ENCODE measurements at places on chromosomes 12 and 14.
A peak's percentile ranks its signal among the peaks of the same experiment; 100 is the strongest.

DNA sequence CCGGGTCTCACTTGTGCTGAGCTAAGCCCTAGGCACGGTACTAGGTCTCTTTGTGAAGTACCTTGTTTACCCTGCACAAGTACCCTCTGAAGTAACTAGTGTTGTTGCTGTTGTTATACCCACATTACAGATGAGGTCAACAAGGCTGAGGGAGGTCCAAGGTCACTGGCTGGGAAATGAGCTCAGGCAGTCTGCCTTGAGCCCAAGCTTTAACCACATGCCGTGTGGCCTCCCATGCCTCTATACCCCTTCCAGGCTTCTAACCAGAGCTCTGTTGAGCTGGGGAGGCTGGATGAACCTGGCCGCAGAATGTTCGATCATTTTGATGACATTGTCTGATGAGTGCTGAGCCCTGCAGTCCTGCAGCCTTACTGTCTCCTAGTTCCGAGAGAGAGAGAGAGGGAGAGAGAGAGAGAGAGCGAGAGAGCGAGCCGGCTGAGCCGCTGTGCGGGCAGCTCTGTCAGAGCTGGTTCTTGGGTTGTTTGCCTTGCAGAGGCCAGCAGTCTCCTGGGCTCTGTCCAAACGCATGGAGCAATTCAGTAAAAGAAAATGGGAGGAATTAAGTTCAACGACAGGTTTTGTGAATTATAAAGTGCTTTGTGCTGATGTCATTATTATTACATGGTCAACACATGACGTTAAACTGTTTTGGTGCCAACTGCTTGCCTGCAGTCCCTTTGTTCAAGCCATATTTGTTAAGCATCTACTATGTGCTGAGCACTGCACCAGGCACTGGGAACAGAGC lies 13.1 kb downstream of the JDP2 start:
- DNase-seq = no peak

GRCh38 chr12:72031066-72031465 lies 92.4 kb downstream of the TPH2 start:
- no peak for DNase-seq

GRCh38 chr12:570921-571794 lies 92.1 kb downstream of the NINJ2 start:
- DNase-seq = no peak

DNA sequence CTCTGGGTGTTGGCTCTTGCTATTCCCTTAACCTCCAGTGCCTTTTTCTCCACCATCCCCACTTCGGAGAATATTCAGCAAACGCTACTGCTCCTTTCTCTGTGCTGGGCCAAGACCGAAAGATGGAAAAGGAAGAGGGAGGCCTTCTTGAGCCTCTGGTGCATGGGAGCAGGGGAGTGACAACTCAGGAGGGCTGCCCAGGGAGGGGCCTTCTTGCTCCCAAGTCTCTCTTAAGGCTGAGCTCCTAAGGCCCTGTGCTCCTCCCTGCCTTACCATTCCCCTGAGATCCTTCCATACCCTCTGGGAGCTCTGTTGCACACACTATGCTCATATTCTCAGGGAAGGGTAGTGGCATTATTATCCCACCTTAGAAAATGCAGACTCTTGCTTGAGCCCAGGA lies 34.9 kb downstream of the SH2B3 start:
- DNase-seq = no peak

- peak; percentile 54 for DNase-seq
These were observed 26.1 kb upstream of the RTRAF start for GRCh38 chr14:51963286-51963685.

GRCh38 chr14:104320611-104321086 lies 182.3 kb downstream of the KIF26A start:
- no peak for DNase-seq

DNA sequence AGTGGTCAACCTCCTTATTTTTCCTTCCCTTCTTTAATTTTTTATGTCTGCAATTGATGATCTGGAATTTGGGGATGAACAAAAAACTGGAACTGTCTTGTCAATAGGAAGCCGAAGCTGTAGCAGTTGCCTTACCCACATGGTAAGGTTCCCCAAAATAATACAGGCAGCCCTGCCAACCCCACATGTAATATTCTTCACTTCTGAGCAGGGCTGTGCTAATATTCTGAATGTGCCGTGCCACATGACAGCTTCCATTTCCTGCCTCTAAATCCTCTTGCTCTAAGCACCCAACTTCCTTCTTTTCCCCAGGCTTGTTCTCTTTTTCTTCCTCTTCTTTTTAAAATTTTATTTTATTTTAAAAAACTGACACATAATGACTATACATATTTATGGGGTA lies 39.6 kb downstream of the GPATCH2L start:
- DNase-seq = peak; percentile 24

- no peak for DNase-seq
These were observed 179.6 kb downstream of the ADGRD1 start for GRCh38 chr12:131133015-131133905.

DNA sequence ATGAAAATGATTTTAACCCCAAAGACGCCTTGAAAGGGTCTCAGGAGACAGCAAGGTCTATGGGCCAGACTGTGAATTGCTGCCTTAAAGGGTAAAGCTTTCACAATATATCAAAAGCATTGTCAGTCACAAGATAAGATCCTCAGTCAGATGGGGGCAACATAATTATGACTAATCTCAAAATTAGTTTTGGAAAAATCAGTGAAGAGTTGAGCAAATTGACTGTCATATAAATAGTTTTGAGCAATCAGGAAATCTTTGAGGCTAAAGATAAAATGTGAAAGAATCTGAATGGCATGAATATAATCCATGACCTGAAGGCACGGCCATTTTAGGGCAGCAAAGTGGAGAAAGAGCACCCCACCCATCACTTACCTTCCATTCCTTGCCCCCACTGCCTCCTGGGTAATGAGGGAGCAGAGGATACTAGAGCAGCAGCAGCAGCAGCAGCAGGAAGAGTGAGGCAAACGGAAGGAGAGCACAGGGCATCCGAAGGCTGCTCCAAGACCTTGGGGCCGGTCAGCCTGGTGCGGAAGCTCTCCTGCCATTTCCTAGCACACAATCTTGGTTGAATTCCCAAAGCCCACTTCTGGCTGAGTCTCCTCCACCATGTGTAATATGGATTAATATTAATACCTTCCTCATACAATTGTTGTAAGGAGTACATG lies 7.0 kb downstream of the STON2 start:
- DNase-seq = no peak

DNA sequence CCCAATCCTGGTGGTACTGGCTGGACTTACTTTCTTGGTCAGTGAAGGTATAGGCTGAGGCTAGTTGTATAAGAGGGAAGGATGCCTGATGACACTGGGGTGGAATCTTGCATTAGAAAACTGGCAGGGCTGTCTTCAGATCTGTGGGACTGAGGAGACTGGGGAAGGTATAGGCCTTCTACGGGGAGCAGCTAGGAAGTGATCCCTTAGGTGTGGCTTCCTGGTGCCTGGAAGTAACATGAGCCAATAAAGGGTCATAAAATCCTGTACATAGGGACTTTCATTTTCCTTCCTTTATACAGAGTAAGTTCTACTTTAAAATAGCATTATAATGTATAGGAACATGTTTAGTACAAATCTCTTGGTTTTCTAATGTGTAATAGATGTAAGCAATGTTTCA lies 716.8 kb downstream of the LRFN5 start:
- DNase-seq = no peak

- DNase-seq = no peak
These were observed 3.1 kb downstream of the SH2B3 start for GRCh38 chr12:111408686-111409402.

GRCh38 chr12:15979096-15980092 lies 68.3 kb downstream of the DERA start:
- no peak for DNase-seq

DNA sequence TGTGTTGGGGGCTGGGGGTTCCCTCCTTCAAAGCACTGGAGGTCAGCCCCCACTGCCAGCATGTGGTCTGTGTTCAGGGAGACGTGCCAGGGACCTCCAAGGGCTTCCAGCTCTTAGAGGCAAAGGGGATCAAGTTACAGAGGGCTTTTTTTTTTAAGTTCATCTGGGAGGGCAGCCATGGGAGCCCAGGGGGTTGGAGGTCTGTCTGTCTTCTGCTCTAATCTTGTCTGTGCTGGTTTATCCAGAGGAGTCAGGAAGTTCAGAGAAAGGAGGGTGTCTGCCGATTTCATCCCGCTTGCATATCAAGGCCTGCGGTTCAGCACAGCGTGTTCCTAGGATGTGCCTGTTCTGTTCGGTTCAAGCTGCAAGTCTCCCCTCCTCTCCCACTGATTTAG lies 72.2 kb downstream of the TMEM132C start:
- DNase-seq = no peak

- DNase-seq = no peak
These were observed 824 bp downstream of the OAS1 start for GRCh38 chr12:112907415-112908157.

GRCh38 chr14:91420686-91421085 lies 3.1 kb upstream of the CCDC88C start:
- no peak for DNase-seq

GRCh38 chr14:104938436-104938835 lies 13.8 kb downstream of the PLD4 start:
- DNase-seq = no peak

GRCh38 chr12:5871741-5872140 lies 73.3 kb downstream of the ANO2 start:
- DNase-seq = no peak

DNA sequence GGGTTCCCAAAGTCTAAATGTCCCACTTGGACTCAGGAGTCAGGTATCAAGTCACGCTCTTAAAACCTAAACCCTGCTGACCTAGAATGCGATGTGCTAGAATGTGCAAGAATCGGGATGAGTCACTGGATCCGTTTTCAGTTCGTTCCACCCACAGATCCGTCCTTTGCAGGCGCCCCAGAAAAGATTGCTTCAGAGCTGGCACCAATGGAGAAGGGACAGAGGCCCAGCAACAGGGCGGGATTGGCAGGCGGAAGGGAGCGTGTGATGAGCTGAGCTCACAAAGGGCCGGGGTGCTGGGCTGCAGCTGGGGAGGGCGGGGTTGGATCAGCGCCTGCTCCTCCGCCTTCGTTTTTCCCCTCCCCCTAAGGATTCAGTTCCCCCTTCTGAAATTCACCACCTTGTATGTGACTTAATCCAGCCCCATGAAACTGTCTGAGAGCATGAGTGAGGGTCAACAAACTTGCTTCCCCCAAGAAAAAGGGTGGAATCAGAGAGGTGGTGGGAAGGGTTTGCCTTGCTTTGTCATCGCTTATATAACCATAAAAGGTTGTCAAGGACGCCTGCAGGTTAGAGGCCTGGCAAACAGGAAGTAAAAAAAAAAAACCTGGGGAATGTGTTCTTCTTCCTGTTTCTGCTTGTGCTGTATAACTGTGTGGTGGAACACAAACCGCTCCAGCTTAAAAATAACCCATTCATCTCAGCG lies 2.8 kb upstream of the UBC start:
- DNase-seq = peak; percentile 97

DNA sequence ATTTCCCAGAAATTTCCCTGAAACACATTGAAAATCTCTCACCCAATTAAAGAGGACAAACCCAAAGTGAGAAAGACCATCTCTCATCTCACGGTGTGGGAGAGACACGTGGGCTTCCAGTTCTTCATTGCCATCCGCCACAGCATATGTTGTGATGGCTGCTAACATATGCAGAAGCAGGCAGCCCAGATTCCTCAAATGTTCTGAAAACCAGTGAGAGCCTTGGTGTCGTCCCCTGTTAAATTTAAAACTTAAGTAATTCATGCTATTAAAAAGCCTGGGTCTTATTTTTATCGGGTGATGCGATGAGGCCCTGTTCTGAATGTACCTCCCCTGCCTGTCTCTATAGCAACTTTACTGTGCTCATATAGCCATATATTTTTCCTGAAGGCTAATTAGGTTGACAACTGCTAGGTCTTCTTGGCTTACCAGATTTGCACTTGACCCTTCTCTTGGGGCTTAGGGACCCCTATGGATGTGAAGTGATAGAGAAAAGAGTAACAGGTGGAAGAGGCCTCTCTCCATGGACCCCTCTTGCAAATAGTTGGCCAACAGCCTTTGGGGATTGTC lies 2.8 kb upstream of the FGF6 start:
- no peak for DNase-seq

- no peak for DNase-seq
These were observed 14.8 kb upstream of the CALM1 start for GRCh38 chr14:90381999-90382451.

GRCh38 chr12:132490422-132491137 lies 629 bp downstream of the FBRSL1 start:
- DNase-seq = no peak

GRCh38 chr12:50110762-50111351 lies 1.2 kb upstream of the COX14 start:
- no peak for DNase-seq

- DNase-seq = no peak
These were observed 465.6 kb downstream of the MED13L start for GRCh38 chr12:115811929-115812328.

DNA sequence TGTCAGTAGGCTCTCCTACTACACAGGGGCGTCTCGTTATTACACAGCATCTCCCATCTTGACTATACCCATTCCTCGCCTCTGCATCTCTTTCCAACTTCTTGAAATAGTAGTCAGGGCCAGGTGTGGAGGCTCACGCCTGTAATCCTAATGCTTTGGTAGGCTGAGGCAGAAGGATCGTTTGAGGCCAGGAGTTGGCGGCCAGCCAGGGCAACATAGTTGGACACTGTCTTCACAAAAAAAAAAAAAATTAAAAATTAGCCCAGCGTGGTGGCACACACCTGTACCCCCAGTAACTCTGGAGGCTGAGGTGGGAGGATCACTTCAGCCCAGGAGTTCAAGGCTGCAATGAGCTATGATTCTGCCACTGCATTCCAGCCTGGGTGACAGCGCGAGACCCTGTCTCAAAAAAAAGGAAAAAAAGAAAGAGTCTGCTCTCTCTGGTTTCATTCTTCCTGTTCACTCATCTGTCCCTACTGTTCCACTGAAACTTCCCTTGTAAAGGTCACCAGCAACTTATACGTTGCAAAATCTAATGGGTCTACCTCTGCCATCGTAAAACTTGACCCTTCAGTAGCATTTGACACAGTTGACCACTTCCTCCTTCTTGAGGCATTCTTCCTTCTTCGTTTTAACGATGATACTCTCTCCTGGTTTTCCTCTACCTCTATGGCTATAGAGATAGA lies 41.0 kb upstream of the PTGR2 start:
- DNase-seq = no peak

DNA sequence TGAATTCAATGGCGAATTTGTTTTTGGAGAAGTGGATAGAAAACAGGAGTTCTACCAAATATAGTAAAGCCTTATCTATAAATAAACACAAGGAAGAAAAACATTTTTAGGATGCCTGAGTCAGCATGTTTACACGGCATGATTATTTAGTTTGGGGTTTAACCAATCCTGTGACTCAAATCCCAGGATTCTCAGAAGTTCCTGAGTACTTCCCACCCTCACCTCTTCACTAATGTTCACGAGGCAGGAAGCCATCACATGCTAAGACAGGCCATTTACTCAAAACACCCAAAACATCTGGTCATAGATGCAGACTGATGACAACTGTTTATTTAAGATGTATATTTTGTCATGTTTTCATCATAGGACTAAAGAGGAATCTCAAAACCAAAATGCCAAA lies 3.4 kb upstream of the GLRX5 start:
- no peak for DNase-seq

GRCh38 chr12:116443821-116444589 lies 115.2 kb upstream of the MAP1LC3B2 start:
- DNase-seq = no peak

GRCh38 chr12:12999271-12999958 lies 650 bp downstream of the HEBP1 start:
- no peak for DNase-seq

GRCh38 chr14:71122866-71123565 lies 215.8 kb downstream of the PCNX1 start:
- no peak for DNase-seq

Measured in forelimb muscle (tissue), 1 donor.